Right kidney (tissue), 9 donors: ENCODE measurements at places on chromosomes 3 and 15.

GRCh38 chr3:141955175-141955574, 78.7 kb downstream of the ATP1B3 start:
- DNase-seq = no peak

DNA sequence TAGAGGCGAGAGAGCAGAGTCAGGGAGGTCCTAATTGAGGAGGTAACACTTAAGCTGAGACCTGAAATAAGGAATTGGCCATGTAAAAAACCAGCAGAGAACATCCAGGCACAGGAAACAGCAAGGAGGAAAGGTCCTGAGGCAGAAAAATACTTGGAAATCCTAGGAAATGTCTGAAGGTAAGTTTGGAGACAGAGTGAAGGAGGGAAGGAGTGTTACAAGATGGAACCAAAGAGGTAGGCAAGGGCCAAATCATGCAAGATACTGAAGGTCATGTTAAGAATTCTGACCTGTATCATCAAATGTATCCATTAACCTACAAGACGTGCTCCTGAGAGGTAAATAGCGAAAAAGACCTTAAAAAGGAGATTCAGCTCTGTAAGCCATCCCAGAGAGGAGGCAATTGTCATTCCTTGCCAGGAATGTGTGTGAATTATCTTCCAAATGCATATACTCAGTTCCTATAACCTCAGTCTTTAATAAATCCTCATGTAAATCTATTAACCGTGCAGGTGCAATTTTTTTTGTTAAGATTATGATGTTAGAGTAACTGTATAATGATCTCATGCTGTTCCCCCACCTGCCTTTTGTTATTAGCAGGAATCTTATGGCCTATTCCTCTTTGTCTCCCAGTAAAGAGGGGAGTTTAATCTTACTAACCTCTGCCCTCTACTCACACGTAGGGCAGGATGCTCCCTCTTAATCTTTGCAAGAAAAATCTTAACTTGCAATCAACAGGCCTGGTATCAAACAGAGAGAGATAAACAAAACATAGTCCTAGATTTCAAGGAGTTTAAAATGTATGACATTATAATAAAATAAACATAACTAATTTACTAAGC, 166.9 kb downstream of the ULK4 start:
- no peak for DNase-seq

DNA sequence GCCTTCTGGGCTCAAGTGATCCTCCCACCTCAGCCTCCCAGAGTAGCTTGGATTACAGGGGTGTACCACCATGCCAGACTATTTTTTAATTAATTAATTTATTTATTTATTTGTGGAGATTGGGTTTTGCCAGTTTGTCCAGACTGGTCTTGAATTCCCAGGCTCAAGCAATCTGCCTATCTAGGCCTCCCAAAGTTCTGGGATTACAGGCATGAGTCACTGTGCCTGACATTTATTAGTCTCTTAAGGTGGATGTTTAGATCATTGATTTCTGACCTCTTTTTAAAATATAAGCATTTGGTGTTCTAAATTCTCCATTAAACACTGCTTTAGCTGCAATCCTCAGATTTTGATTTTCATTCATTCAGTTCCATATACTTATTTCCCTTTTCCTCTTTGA, 15.6 kb downstream of the FBXW12 start:
- DNase-seq = no peak

GRCh38 chr3:37862219-37862902, 681 bp downstream of the CTDSPL start:
- DNase-seq = peak; percentile 81

DNA sequence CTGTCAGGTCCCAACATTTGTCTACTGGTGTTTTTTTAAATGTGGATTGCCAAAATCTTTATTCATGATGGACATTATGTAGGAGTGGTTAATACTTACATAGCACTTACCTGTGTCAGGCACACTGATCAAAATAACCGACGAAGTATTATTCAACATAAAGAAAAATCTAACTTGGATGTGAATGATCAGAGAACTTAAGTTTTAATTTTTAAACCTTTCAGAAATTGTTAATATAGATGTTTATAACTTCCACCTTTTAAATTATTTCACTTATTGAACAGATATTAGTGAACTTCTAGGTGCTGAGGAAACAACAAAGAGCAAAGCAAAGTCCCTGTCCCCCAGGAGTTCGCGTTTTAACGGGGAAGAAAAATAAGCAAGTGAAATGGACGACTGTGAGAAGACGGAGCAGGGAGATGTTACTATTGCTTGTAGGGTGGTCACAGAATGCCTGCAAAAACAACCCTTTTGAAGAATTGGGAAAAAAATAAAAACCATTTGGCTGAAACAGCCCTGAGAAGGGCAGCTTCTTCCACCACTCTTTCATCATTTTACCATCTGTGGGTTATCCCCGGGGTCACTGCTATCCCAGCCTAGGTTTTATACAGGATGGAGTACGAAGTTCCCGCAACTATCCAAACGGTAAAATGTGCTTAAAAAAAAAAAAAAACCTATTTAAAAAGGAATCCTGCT, 915 bp upstream of the APH1B start:
- DNase-seq = no peak

GRCh38 chr3:38257583-38257982, 8.0 kb upstream of the SLC22A13 start:
- DNase-seq = no peak

- DNase-seq = no peak
Observed at GRCh38 chr3:98744283-98744682, 18.9 kb upstream of the ST3GAL6 start.

GRCh38 chr3:146589899-146590508, 15.1 kb downstream of the PLSCR5 start:
- DNase-seq = no peak

DNA sequence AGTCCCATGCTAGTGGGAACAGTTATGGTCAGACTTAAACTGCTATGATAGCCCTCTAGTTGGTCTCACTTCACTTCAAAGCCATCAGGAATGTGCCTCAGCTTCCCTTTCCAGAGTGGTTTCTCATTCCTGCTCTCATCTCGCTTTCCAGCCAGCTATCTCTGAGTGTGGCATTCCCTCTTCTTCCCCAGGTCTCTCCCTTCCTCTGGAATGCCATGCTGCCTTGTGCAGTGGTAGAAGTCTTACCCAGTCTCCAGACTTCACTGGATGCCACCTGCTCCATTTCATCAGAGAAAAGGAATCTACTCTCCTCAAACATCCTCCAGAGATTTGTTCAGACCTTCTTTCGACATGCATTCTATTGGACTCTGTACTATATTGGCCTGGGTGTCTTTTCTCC, 83.0 kb downstream of the AGBL1 start:
- DNase-seq = no peak

DNA sequence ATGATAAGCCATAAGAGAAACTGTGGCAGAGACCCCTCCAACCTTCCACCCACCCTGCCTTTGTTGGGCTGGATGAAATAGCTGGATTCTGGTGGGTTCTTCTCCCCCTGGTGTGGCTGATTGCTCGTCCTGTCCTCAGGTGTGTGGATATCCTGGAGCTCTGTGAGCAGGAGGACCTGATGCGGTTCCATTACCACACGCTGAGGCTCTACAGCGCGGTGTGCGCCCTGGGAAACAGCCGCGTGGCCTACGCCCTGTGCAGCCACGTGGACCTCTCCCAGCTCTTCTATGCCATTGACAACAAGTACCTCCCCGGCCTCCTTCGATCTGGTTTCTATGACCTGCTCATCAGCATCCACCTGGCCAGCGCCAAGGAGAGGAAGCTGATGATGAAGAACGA, 306.3 kb upstream of the CHRM5 start:
- no peak for DNase-seq

- no peak for DNase-seq
Observed at GRCh38 chr3:87076946-87077345, 86.0 kb upstream of the VGLL3 start.

DNA sequence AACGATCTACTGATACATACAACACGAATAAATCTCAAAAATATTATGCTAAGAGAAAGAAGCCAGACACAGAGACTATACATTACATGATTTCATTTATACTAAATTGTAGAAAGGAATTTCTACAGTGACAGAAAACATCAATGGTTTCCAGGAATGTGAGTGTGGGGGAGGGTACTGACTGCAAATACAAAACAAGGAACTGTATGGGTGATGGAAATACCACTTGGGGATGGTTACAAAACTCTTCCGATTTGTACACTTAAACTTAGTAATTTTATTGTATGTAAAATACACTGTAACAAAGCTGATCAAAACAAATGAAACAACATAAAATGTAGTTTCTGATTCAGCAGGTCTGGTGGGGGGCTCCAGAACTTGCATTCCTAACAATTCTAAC, 45.8 kb upstream of the IP6K2 start:
- no peak for DNase-seq

- DNase-seq = no peak
Observed at GRCh38 chr15:95713324-95713723, 617.2 kb upstream of the NR2F2 start.

GRCh38 chr3:39819899-39820298, 10.5 kb downstream of the MYRIP start:
- DNase-seq = no peak

DNA sequence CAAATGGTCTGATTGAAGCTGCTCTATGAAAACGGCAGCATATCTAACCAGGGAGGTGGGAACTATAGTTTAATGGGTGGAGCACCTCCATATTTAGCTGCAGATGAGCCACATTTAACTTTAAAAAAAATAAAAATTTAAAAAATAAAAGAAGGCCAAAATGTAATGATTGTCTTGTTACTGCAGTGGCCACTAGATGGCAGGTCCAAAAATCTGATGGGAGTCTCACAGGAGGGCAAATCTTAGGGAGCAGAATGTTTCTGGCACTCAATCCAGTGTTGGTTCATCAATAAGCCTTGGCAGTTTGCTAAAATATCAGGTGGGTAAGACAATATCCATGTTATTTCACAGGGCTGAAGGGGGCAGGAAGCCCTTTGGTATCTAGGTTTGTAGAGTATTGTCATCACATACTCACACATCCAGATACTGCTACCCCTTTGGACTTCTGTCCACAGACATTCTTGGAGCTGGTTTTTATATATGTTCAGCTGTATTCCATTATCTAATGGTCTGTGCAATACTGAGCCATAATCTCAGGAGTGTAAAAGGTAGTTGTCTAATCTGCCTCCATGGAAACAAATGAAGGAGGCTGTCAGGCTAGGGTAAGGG, 233.3 kb downstream of the TIGIT start:
- DNase-seq = no peak

- no peak for DNase-seq
Observed at GRCh38 chr3:70421506-70421905, 109.1 kb upstream of the MDFIC2 start.

- DNase-seq = no peak
Observed at GRCh38 chr3:46719735-46720271, 2.1 kb upstream of the PRSS50 start.

GRCh38 chr15:88828791-88829190, 25.6 kb downstream of the ACAN start:
- no peak for DNase-seq

GRCh38 chr3:177802151-177802900, 605.0 kb upstream of the TBL1XR1 start:
- no peak for DNase-seq

DNA sequence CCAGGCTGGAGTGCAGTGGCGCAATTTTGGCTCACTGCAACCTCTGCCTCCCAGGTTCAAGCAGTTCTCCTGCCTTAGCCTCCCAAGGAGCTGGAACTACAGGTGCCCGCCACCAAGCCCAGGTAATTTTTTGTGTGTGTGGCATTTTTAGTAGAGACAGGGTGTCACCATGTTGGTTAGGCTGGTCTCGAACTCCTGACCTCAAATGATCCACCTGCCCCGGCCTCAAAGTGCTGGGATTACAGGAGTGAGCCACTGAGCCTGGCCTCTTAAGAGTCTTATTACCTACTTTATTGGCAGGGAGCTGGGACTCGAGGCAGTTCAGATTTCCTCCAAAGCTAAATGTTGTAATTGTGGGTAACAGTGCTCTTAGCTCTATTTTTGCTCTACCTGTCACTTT, 16.4 kb downstream of the PXYLP1 start:
- no peak for DNase-seq

DNA sequence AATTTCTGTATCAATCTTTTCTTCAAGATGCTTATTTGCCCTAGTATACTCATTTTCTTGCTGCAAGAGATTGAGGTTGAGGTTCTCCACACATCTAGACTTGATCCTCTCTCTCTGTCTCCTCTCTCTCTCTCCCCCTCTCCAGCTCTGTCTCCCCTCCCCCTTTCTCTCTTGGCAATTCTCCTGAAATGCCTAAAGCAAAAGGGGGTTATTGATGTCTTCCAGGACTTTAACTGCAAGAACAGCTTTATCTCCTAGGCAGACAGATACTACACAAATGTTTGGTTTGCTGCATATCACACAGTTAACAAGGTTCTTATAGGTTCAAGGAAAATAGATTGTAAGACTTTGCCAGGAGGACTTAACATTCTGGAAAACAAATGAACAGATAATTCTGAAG, 52.1 kb downstream of the TMEM212 start:
- DNase-seq = no peak

DNA sequence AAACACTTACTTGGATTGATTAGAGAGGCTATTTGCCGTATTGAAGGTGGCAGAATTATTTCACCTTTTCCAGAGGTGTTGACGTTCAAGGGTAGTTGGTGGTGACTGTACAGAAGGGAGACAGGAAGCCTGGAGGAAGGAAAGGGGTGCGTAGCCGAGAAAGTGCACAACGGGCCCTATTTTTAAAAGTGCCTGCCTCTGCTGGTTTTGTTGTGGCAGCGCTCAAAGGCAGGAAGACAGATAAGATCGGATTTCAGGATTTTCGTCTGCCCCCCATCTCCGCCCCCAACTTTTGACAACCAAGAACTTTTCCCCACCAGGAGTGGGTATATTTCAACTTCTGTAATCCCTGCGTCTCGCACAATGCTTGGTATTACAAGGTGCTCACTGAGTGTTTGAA, 38.5 kb downstream of the SMAD3 start:
- DNase-seq = no peak

- DNase-seq = no peak
Observed at GRCh38 chr3:106768941-106769480, 608.2 kb upstream of the CCDC54 start.

DNA sequence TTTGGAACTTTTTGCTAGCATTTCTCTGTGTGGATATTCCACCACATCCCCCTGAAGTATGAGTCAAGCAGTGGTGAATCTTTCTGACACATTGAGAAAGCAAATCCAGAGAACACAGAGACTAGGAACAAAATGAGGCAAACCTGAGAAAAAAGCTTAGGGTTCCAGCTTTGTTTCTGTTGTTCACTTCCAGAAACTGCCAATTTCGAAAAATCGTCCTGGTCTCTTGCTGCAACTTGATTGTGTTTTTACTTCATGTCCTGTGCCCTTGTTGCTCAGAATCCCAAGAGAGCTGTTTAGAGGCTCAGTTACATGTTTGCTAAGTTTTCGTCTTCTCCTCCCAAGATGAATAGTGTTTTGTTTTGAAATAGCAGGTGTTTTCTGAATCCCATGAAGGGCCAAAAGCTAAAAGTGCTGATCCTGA, 13.7 kb downstream of the MAP2K1 start:
- no peak for DNase-seq

DNA sequence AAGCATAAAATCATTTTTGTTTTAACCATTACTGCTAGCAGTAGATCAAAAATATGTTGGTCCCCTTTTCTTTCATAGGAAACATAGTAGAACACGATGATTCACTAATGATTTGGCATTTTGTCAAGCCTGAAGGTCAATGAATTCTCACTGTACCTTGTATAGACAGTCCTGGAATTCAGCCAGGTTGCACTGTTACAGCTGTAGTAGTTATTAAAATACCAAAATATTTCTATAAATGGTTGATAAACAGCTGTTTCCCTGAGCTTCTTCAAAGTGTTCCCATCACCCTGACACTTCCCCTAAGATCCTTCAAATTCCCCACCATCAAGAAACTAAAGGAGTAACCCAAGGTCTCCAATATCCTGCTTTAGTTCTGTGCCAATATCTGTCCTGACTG, 200.9 kb downstream of the ATP8B4 start:
- DNase-seq = no peak

- no peak for DNase-seq
Observed at GRCh38 chr15:34610354-34610753, 26.9 kb upstream of the GOLGA8B start.
